Femur (tissue), 1 donor: ENCODE measurements at places on chromosomes 6 and 20.

- no peak for DNase-seq
Observed at GRCh38 chr20:53126185-53126584, 154.0 kb downstream of the TSHZ2 start.

DNA sequence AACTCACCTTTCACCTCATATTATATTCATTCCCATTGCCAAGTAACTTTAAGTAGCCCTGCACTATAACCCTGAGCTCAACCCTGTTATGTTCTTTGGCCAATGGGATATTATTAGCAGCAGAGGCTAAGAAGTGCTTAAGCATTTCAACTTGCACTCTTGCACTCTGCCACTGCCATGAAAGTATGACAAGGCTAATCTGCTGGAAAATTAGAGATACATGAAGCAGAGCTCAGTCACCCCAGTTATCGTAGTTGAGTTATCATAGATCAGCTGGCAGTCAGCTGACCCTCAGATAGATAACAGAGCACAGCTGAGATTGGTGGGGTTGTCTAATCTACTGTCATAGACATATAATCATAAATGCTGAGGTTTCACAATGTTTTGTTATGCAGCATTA lies 209.4 kb upstream of the RUNX2 start:
- DNase-seq, result no peak

GRCh38 chr6:2970034-2970685 lies 1.2 kb downstream of the SERPINB6 start:
- no peak for DNase-seq

- no peak for DNase-seq
Observed at GRCh38 chr6:85395746-85396145, 54.1 kb upstream of the NT5E start.

DNA sequence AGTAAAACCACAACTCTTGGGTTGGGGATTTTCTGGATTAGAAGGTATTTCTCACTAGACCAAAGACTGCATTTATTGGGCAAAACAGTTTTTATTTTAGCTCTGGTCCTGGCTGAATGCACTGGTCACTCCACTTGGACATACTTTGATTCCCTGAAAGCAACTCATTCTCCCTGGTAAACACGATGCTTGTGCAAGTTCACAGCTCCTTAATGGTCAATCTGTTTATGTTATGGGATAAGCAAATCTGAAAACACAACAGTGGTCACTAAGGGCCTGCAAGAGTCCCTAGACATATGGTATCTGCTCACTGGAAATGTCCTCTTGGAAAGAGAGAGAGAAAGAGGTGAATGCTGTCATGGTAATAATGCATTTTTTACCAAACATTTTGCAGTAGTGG lies 559.8 kb downstream of the CDH26 start:
- DNase-seq, result no peak

- DNase-seq, result no peak
Observed at GRCh38 chr6:158718461-158719046, 68.7 kb downstream of the SYTL3 start.

GRCh38 chr6:1436334-1437306 lies 47.2 kb downstream of the FOXF2 start:
- DNase-seq, result peak; percentile 67

GRCh38 chr6:41594326-41594725 lies 43.9 kb upstream of the MDFI start:
- DNase-seq, result no peak
